Retinal pigment epithelial cell (primary cell): ENCODE measurements at places on chromosomes 6 and 20.

- no peak for DNase-seq
Observed at GRCh38 chr6:106882138-106882537, 92.4 kb downstream of the CD24 start.

DNA sequence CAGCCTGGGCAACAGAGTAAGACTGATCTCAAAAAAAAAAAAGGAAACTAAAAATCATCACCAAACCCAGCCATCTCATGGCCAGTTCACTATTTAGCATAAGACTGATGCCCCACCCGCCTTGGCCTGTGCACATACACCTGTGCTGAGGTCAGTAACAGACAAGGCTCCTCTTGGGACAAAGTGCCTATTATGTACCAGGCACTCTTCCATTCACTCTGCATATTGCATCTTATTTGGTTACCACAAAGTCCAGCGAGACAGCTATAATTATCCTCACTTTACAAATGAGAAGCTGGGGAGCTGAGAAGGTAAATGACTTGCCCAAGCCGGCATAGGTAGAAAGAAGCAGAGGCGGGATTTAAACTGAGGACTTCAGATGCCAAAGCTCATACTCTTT, 3.8 kb downstream of the PTPRT start:
- DNase-seq, result no peak

- no peak for DNase-seq
Observed at GRCh38 chr6:139514819-139515218, 140.4 kb upstream of the CITED2 start.

GRCh38 chr6:7900621-7901020, 10.0 kb downstream of the TXNDC5 start:
- DNase-seq, result no peak

- DNase-seq, result peak; percentile 64
Observed at GRCh38 chr6:47111685-47112084, 69.6 kb upstream of the ADGRF1 start.

DNA sequence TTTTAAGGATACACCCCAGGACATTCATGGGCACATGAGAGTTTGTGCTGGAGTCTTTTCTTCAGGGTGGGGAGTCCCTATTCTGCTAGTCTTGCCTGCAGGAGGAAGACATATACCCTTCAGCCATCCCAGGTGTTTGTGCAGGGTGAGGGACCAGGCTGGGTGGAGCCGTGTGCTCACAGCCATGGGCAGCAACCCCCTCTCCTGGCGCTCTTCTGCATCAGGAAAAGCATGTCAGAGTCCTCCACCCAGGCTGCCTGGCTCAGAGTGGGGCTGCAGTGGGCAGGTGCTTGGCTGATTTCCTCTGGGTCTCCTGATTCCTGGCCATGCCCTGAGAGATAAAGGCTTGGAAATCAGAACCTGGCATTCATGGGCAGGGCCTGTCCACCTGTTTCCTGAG, 22.7 kb upstream of the MLN start:
- no peak for DNase-seq

DNA sequence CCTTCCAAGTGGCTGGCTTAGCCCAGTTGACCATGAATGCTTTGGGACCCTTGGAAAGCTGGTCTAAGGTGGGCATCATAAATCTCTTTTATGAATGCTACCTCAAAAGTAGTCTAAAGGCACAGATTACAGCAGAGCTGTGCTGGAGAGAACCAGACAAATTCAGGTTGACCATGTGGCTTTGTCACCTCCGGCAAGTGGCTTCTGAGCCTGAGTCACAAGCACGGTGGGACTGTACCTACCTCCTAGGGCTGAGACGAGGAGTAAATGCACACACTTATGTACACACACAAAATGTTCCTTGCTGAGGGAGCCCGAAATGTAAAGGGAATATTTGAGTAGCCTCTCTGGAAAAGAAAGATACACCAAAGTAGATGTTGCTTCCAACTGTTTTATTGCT, 155.9 kb downstream of the NFATC2 start:
- DNase-seq, result no peak

DNA sequence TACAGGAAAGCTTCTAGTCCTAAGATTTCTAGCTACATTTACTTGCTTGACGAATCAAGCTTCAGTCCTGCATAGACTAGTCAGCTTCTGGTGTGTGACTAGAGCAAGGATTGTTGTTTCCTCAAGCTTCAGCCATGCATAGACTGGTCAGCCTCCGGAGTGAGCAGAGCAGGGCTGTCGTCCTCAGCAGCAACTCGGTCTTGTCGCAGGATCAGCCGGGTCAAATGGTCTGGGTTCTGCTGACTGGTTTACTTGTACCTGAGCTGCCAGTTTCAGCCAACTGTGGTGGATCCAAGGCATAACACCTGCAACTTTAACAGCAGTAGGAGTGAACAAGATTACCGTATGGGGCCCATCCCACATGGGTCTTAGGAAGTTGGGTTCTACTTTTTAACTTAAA, 10.8 kb upstream of the GMPR start:
- DNase-seq, result no peak

DNA sequence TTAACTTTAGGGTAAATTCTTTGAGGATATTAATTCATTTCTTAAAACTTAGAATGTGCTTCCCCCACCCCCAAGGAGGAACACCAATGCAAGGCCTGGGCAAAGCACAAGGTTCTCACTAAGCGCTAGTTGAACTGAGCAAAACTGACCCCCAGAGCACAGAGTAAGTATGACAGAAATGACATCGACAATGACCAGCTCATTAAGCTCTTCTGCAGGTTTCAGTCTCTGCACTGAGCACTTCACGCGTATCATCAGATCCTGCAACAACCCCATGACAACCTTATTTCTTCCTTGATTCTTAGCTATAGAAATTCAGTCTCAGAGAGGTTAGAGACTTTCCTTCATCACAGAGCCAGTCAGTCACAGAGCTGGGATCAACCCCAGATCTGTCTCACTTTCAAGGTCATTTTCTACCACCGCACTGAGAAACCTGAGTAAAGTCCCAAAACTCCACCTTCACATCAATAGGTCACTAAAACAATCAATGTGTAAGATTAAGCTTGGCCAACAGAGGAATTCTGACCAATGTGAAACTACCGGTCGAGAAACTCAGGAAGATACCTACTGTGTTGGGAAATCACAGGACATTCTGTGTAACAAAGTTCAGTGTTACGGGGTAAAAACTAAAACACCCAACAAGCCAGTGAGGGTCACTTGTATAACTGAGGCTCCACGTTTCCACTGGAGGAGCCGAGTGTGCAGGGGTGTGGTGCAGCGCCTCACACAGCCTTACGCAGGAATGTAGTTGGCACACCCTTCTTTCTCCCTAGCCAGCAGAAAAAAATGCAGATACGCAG, 129.0 kb upstream of the FOXQ1 start:
- no peak for DNase-seq

GRCh38 chr6:135592276-135592675, 94.7 kb upstream of the AHI1 start:
- no peak for DNase-seq
